Aorta (tissue), 5 donors: ENCODE measurements at places on chromosomes 12 and 14. TPM values are rescaled to one million over a fixed set of nuclear protein-coding genes. Genes with fewer than 3 reads are reported as not detected.

DNA sequence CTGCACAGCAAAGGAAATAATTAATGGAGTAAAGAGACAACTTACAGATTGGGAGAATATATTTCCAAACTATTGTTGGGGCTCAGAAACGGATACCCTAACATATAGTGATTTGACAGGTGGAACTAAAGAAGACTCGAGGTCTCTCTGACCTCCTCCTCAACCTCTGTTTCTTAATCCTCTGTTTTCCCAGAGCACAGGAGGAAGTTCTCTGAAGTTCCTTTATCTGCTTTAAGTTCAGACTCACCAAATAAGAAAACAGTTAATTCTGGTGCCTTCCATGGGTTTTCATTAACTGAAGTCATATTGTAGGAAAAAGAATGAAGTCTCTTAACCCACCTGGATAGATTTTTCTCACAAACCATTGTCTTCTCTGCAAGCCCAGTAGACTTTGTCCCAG, 29.2 kb downstream of the CLEC2D start:
- no peak for DNase-seq

DNA sequence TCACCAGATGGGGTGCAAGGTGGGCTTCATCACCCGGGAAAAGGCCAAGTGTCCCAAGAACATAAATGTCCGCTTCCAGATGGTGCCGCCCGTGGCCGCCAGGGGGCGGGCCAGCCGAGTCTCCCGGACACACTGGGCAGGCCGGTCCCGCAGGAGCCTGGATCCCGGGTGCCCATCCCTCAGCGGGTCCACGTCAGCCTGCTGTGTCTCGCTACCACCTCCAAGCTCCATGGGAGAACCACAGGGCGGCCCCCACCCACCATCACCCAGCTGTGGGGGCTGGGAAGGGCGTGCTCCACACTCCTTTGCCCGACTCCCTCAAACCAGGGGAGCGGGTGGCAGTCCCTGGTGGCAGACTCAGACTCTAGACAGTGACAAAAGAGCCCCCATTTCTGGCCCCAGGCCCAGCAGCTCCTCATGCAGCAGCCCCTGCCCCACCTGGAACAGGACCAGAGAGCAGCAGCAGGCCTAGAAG, 22.0 kb upstream of the NUDT14 start:
- peak; percentile 94 for DNase-seq

Gene SLC10A1
- total RNA-seq: not detected

Gene PTPRB
- total RNA-seq: 53.2 TPM

Gene CEBPE
- total RNA-seq: 0.33 TPM
